Amniotic stem cell (primary cell): ENCODE measurements at places on chromosomes 5 and 9.

- no peak for DNase-seq
Observed at GRCh38 chr5:176816043-176816745, 5.8 kb downstream of the UNC5A start.

DNA sequence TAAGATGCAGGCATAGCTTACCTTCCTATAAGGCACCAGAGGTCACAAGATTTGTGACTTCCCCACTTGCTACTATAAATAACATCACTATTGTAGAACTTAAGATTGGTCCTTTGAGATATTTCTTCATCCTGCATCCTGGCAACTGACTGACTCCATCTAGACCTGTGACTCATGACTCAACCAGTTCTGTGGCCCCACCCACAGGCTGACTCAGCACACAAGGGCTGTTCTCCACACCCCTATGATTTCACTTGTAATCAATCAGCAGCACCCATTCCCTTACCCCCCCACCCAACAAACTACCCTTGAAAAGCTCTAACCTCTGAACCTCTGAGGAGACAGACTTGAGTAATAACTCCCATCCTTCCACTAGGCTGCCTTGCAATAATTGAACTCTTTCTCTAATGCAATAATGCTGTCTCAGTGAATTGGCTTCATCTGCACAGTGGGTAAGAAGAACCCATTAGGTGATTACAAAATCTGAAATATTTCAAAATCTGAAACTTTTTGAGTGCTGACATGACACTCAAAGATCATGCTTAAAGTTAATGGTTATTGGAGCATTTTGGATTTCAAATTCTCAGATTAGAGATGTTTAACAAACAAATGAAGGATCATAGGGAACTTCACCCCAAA is 296.7 kb downstream of the ARL15 start:
- peak; percentile 9 for DNase-seq

- no peak for DNase-seq
Observed at GRCh38 chr9:98570663-98571440, 137.9 kb downstream of the GABBR2 start.

- no peak for DNase-seq
Observed at GRCh38 chr9:77236693-77237092, 59.4 kb downstream of the VPS13A start.

GRCh38 chr5:82987188-82987587 is 90.0 kb downstream of the TMEM167A start:
- no peak for DNase-seq

DNA sequence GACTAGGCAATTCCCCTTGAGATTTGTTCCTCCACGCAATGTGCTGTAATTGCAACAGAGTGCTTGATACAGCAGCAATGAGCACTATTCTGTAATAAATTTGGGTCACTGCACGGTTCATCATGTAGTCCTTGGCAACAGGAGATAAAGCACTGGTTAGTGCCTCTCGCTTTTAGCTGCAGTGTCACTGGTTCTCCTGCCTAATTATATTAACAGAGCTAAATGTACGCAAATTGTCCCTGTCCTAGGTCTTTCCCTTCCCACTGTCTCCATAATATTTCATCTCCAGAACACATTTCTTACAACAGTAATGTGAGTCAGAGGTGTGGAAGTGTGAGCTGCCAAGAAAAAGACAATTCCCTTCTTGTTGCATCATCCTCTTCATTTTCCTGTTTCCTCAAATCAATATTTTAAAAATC is 553.1 kb downstream of the ZNF608 start:
- DNase-seq: no peak

- DNase-seq: no peak
Observed at GRCh38 chr9:131817627-131818026, 77.8 kb upstream of the RAPGEF1 start.

- no peak for DNase-seq
Observed at GRCh38 chr9:68545033-68545705, 4.5 kb upstream of the TMEM252 start.

GRCh38 chr5:66891184-66891925 is 295.2 kb downstream of the MAST4 start:
- no peak for DNase-seq

GRCh38 chr9:3243683-3244082 is 282.1 kb downstream of the RFX3 start:
- DNase-seq: no peak

DNA sequence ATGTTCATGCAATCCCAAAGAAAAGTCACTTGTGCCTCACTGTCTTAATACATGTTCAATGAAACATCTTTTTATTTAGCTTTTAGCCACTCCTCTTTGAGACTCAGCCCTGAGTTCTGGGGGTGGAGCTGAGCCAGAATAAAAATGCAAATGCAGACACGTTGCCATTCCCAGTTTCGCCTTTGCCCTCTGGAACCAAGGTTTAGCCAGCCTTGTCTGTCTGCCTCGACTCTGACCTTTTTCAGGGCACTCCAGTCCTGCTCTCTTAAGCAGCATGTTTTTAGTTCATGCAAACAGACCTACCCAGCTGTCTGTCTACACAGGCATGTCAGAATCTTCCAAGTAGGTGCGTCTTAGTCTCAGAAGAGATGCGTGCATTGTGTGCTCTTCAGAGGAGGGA is 82.2 kb upstream of the RANBP3L start:
- DNase-seq: no peak

DNA sequence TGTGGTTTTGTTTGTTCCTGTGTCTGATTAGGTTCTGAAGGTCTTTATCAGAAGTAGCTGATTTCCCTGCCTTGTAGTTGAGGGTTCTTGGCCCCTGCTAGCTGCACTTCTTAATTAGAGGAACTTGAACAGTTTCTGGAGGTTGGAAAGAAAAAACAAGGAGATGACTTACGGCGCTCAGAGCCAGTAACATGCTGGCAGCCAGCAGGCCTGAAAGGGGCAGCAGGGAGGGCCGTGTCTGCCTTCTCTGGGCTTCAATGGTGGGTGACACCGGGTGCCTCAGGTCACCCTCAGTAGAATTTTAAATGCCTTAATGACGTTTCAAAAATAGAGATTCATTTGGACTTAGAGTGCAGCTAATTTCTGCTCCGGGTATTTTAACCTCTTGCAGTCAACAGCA is 15.8 kb downstream of the UBE2QL1 start:
- DNase-seq: no peak

DNA sequence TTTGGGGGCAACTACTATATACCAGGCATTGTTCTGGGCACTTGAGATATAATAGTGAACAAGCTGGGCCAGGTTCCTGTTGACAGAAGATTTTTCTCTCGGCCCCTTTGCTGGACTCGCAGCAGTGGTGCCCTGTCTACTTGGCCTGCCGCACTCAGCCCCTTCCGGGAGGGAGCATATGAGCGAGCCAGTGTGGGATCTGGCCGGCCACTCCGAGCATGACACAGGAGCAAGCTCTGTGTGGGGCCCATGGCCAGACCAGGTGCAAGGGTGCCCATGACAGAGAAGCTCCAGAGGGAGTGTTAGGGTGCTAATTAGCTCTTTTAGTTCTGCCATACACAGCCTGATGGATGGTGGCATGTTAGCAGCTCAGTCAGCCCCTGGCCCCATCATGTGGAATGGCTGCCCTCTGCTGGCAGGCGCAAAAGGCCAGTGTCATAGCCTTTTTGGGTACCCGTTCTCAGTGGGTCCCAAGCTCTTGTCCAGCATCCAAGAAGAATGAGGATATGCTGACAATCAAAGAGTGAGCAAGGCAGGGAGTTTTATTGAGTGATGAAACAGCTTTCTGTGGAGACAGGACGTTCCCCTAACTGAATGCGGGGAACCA is 9.3 kb upstream of the KIF4B start:
- no peak for DNase-seq

GRCh38 chr5:1199649-1200494 is 1.5 kb upstream of the SLC6A19 start:
- DNase-seq: no peak

DNA sequence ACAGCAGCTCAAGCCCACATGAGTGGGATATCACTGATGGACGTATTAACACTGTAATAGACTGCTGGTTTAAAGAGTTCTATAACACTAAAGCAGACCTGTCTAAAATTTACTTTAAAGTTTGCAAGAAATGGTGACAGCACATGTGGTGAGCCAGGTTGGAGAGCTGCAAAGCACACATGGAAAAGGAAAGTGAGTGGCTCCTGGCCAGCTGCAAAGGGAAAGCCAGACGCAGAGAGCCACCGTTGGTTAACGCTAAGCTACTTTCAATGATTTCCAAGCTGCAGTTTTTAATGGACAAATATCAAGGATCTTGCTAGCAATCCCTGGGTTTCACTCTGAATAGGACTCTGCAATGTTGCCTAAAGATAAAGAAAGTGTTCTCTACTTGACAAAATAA is 89.9 kb downstream of the CTNND2 start:
- no peak for DNase-seq

GRCh38 chr5:132270706-132271105 is 13.2 kb downstream of the PDLIM4 start:
- DNase-seq: no peak

GRCh38 chr9:33939924-33940874 is 108.5 kb downstream of the UBAP2 start:
- no peak for DNase-seq

DNA sequence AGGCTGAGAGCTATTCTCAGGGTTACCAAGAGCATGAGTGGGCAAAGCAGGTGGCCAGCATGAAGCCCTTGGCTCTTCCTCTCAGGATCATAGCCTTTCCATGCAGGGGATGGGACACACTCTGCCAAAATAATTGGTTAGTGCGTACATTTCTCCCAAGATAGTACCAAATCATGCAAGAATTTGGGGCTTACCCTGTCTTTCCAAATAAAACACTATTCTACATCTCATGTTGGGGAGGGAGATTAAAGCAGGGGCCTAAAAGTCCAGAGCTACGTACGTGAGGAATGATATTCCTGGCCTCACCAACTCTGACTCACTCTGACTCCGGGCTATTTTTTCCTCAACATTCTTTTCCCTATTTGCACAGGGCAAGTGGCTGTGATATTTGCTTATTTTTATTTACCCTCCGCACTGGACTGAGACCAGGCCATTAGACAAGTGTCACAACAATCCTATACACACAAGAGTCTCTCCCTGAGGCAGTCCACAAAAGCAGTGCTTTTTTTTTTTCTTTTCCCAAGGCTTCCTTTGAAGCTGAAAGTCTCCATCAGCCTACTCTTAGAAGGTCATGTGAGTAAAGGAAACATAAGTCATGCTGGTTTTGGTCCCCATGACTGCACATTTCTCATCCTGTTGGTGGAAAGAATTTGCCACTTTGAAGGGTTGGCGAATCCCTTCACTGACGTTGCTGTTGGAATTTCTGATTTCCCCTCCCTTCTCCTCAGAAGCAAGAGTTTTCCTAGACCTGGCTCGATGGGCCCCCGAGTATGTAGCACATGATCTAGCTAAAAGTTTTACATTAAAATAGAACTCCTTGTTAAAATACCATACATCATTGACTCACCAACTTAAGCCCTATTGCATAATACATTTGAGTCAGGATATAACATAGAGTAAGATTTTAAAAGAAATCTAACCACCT is 40.0 kb downstream of the TMEM252 start:
- no peak for DNase-seq

GRCh38 chr5:116360008-116360853 is 214.4 kb downstream of the SEMA6A start:
- DNase-seq: no peak

GRCh38 chr5:158841481-158842276 is 258.0 kb downstream of the EBF1 start:
- DNase-seq: no peak

DNA sequence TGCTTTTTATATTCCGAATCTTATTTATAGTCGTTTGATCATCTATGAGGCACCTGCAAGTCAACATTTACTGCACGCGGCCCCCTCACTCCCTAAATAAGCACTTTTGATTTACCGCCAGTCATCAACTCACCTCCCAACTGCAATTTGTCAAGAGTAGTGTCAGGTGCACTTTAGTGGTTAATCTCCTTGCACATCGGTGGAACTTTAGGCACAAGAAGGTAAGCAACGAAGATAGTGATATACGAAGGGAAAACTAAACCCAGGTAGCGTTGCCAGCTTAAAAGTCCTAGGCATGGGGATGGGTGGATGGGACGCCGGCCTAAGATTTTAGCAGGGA is 513 bp upstream of the RNF180 start:
- DNase-seq: no peak

DNA sequence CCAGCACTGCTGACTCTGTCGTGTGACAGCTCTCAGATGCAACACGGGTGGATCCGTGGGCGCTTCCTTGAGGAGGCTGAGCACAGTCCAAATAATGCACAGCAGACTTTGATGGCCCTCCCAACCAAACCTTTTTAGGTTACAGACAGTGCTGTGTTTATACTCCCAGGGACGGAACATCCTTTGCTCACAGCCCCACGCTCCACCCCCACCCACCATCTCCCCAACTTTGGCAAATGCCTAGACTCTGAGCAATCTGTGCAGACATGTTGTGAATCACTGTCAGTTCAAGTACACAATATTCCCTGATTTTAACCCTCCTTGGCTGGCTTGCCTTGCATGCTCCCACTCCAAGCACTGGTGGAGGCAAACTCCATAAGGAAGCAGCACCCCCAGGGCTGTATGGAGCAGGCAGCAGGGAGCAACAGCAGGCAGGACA is 324.6 kb downstream of the MLLT3 start:
- DNase-seq: no peak

DNA sequence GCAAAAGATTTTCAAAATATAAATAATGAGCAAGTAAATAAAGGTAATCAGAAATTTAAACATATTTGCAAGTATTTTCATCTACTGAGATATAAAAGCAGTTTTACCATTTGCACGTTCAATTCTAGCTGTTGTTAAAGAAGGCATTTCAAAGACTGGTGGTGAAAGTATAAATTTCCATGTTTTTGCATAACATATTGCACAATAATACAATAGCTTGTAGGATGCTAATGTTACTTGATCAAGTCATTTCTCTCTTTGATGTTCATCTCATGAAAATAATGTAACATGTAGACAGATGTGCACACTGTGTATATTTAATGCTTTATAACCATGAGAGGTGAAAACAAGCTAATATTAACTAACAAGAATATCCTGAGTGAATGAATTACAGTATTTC is 651.9 kb downstream of the CDH9 start:
- no peak for DNase-seq

DNA sequence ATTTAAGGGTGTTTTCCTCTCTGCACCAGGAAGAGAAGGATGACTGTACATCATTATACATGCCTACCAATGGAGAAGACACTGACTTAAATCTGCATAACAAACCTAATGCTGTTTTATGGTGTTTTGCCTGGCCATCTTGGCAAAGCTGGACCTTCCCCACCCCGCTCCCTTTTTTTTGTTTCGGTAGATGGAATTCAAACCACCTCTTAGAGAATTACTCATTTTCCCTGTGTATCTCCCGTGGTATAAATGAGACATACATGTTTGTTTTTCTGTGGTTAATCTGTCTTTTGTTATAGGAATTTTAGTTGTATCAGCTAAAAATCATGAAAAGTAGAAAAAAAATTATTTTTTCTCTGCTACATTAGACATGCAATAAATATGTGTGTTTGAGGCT is 28.8 kb downstream of the IL12B start:
- DNase-seq: no peak

DNA sequence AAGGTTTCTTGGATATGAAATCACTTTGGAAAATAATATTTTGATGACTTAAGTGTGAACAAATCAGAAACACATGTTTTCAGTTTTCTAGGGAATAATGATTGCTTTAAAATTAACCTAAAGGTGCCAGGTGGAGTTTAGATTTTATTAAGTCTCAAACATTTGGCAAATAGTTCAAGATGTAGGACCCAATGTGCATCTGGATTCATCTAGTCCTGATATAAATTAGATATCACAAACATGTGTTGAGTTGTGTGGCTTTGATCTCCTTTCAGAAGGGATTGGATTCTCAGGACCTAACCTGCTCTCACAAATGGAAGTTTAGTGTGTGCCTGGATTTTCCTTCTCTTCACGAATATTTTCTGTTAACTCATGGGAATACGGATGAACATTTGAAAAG is 291.4 kb upstream of the ISL1 start:
- DNase-seq: no peak
